Inflammatory macrophage (primary cell): ENCODE measurements at places on chromosomes 5 and 9.

DNA sequence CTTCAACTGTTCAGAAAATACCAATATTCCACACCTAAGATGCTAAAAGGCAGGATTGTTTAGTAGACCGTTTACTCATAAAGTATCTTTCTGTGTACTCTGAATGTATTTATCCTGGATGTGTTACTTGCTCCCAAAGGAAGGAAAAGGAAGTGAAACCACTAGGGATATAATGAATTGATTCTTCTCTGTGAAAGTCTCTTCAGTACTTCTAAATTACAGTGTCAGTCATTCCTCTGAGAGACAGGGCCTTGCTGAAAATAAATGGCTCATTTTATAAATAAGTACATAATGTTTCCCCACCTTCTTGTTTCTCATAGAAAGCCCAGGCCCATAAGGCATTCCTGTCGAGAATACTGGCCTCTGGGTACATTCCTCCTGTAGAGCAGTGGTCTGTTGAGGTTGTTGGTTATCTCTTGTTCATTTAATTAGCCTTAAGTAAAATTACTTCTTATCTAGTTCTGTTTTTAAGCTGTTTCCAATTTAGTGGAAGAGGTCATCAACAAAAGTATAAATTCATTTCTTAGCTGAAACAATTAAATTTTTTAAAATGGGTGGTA, 1.6 kb downstream of the HAPLN1 start:
- DNase-seq = no peak

DNA sequence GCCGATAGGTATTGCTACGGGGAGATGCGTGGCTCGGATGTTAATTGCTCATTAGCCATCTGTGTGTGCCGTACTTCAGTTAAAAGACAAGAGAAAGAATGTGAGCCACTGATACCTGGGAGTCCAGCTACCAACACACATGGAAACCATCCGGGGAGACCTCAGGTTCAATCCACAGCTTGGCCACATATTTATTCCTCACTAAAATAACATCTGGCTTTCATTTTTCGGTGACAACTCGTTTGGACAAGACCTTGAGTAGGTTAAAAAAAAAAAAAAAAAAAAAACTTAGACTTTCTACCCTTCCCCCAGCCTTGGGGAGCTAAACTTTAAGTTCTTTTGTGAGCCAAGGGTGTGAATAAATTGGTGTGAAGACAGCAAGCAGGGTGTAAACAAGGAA, 84.1 kb downstream of the SLIT3 start:
- DNase-seq = no peak

GRCh38 chr5:178376921-178377582, 144.4 kb upstream of the PHYKPL start:
- no peak for DNase-seq

- DNase-seq = no peak
Observed at GRCh38 chr9:79615038-79615437, 43.3 kb downstream of the TLE4 start.

DNA sequence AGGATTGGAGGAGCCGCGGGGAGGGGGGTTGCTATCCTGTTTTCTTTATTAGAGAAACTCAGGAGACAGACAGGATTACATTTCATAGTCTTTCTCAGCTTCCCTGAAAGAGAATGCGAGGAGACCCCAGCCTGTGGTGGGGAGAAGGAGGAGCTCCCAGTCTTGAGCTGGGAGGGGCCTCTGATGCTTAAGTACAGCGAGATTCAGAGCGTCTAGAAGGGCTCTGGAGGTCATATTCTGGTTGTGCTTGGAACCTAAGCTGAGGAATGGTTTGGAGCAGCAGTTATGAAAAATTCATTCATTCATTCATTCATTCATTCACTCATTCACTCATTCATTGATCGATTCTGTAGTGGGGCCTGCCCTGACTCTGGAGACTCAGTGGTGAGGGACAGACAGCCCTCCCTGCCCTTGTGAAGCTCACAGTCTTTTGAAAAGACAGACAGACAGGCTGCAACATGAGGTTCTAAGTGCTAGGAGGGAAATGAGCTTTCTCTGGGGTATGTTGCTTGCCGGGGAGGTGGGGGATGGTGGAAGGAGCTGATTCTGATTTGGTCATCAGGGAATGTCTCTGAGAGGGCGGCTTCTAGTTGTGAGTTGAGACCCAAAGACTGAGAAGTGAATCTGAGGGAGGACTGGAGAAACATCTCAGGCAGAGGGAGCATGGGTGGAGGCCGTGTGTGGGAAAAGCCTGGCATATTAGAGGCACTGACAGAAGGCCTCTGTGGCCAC, 2.5 kb upstream of the SPRY4 start:
- no peak for DNase-seq

DNA sequence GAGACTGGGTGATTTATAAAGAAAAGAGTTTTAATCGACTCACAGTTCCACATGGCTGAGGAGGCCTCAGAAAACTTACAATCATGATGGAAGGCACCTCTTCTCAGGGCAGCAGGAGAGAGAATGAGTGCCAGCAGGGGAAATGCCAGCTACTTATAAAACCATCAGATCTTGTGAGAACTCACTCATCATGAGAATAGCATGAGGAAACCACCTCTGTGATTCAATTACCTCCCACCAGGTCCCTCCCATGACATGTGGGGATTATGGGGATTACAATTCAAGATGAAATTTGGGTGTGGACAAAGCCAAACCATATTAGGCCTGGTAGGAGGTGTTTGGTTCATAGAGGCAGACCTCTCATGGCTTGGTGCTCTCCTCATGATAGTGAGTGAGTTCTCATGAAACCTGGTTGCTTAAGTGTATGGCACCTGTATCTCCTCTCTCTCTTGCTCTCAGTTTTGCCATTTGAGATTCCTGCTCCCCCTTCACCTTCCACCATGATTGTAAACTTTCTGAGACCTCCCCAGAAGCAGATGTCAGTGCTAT, 39.8 kb downstream of the GAPT start:
- no peak for DNase-seq

- DNase-seq = no peak
Observed at GRCh38 chr5:43075319-43076293, 35.5 kb upstream of the ANXA2R start.

DNA sequence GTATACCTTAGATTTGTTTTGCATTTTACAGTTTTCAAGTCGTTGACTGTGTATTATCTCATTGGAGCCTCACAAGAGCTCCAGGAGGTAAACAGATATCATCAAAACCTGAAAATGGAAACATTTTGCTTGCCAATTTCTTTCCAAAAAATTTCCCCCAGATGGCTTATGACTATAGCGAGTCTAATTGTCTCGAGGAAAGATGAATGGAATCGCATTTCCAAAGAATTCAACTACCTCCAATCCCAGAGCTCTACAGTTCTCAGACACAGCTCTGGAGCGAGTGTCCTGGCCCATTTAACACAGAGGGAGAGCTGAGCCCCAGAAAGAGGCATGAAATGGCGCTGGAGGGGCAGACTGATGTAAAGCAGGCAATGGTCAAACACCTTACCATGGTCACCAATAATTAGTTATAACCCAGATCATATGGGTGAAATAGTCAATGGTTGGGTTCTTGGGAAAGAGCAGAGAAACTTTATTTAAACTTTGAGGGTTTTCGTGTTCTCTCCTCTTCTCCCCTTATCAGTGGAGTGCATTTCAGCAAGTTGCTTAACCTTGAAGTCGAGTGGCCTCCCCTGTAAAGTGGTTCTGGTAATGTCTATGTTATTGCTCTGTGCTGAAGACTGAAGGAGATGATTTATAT, 168.2 kb downstream of the ZDHHC21 start:
- no peak for DNase-seq

- peak; percentile 99 for DNase-seq
Observed at GRCh38 chr5:178467568-178468195, 122.5 kb downstream of the COL23A1 start.

GRCh38 chr9:103669296-103669695, 424.8 kb upstream of the SMC2 start:
- no peak for DNase-seq

- DNase-seq = no peak
Observed at GRCh38 chr9:129962451-129962864, 80.5 kb downstream of the FNBP1 start.

DNA sequence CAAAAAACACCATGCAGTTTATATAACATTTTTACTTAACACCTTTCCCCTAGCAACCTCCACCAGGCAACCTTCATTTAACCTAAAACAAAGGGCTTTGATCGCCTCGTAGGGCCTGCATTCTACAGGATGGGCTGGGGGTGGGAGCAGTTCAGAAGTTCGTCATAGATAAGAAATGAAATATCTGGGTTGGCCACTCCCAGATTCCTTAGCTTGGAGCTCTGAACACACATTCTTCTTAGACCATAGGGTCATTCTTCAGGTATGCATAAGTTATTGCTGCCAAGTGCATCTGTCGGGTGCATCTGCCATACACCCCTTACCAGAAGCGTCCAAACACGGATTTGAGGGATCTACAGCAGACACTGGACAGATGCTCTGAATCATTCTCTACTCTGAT, 4.3 kb upstream of the SLC22A5 start:
- no peak for DNase-seq

DNA sequence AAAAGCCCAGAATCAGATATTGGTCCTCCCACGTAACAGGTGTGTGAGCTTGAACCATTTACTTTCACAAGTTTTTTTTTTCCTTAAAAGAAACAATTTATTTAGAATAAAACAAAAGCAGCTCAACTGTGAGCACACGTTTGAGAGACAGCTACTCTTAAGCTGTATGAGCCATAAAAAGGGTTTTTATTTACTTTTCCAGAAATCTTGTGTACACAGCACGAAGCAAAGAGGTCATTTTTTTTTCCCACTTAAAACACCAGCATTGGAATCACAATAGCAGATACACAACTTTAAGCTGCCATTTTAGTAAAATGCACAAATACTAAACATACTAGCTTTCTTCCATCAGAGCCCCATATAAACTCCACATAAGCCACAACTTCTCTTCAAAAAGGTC, 44.6 kb downstream of the JAKMIP2 start:
- no peak for DNase-seq

DNA sequence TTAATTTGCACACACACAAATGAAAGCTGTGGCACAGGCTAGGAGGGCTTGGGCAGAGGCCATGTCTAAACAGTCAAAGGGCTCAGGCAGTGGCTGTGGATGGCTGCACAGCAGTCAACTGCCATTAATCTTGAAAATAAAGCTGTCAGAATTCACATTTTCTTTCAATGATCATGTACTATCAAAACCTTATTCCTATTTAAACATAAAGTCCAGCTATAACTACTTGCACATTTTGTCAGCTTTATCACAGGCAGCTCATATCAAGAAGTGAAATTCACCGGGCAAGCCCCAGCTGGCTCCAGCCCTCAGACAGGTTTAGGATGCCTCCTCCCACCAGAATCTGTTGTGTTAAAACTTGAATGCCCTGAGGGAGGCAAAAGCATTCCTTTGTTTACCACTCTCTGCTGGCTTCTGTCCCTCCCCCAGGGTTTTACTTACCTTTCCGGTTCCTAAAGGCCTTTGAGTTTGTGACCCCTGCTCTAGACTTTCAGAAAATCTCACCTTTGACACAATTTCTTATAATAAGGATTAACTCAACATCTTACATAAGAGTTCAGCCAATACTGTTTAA, 54.9 kb upstream of the GRAMD2B start:
- DNase-seq = no peak

DNA sequence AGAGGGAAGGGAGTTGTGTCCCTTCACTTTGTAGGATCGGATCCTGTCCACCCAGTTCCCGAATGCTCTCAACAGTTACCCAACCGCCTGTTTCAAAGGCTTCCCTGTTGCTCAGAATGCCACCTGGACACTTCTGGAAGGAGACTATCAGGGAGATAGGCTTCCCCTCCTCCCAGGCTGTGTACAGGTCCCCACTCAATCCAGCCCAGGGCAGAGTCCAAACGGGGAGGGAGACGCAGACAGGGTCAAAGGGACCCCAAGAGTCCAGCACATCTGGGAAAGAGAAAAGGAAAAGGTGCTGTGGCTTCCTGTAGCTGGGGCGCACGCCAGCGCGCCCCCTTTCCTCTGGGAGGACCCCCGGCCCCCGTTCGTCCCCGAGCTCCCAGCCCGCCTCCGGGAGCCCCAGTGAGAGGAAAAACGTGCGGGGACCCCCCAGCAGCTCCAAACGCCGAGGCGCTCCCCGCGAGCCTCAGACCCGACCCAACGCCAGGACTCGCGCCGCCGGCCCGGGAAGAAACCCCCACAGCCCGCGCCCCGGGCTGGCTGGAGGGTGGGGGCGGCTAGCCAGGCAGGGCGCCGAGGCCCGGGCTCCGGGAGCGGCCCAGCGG, 640 bp downstream of the SURF4 start:
- peak; percentile 40 for DNase-seq

DNA sequence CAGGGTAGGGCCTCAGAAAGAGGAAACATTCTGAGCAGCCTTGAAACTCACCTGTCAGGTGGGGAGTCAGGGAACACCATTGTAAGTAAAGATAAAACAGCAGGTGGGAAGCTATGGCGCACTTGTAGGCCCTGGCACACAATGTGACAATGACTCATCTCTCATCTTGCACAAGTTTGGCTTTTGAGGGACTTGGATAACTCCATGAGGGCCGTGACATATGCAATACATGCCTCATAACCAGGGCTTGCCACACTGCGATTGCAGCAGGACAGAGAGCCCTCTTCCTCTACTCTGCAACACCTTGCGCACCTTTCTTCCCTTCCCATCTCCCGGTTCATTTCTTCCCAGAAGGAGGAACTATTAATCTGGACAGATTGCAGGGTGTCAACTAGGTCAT, 144.9 kb downstream of the CEP120 start:
- no peak for DNase-seq

DNA sequence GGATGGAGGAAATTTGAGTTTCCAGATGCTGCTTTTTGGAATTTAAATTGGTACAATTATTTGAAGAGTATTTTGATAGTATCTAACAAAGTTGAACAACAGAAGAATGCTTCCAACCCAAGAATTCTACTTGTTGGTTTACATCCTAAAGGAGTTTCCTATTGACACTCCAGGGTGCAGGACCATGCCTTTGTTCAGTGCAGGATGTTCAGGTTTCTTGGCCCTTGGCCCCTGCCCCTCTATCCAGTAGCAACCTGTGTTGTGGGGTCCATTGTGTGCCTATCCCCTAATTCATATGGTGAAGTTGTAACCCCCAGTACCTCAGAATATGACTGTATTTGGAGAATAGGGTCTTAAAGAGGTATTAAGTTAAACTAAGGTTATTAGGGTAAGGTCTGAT, 750.0 kb upstream of the ZNF608 start:
- no peak for DNase-seq

DNA sequence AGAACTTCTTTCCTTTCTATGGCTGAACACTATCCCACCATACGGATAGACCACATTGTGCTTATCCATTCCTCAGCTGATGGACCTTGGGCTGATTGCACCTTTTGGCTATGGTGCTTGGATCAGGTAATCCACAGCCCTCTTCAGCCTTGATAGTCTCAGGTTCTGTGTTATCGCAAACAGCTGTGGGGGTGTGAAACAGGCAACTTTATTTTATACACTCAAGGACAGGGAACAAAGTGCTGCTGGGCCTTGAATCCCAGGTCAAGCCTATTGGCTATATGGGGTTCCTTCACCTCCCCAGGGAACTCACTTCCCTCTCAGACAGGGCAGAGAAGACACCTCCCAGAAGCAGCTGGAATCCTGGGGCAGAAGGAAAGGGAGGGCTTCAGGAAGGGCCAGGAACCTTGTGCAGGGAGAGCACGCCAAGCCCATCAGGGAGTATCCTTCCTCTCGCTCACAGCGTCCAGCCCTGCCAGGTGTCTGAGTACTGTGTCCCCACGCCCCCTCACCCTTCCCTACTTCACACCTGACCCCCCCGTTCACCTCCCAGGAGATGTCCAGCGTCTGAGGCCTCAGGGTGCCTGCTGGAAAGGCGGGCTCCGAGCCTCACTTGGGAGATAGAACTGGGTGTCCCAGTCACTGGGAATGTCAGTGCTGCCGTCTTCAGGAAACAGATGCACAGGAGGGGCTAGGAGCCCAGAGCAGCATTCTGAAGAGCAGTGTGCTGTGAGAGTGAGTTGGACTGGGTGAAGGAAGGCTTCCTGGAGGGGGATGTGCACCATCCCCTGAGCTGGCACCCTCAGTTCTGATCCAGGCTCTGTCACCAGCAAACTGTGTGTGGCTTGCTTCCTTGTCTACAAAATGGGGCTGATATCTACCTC, 32.8 kb downstream of the AFAP1L1 start:
- no peak for DNase-seq
